Activated naive CD4-positive, alpha-beta T cell (primary cell): ENCODE measurements at places on chromosomes 7 and 10.

DNA sequence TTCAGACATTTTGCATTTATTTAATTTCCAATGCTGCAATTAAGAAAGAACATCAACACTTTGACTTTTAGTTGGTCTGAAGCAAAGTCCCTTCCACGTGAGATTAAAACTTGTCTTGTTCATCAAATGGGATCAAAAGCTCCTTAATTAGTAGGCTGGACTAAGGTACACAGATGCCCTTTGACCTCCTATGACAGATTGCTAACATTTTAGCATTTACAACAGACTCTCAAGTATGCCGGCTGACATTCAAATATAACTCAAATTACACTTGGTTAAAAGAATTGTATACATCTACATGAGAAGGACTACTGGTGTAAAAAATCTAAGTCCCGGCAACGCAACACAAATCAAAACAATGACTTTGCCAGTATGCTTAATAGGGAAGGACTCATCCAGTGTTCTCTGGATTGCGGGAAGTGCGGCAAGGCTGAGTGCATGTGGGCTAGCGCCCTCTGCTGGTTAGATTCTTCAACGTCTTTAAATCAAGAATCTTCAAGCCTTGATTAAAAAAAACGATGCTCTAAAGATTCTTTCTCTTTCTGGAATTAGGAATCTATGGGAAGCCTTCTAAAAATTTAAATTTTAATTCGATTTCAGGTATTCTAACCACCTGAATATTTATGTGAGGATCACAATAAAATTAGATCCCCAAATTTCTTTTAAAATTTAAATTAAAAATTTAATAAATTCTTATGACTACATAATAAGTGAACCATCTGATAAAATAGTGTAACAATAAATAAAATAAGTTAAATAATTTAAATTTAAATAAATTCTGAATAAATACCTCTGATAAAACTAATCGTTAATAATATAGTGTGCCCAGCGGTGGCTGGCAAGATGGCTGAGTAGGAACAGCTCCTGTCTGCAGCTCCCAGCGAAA is 444.7 kb downstream of the DGKB start:
- DNase-seq = no peak

- no peak for DNase-seq
Measured at GRCh38 chr10:95247881-95248583, 42.8 kb downstream of the PDLIM1 start.

DNA sequence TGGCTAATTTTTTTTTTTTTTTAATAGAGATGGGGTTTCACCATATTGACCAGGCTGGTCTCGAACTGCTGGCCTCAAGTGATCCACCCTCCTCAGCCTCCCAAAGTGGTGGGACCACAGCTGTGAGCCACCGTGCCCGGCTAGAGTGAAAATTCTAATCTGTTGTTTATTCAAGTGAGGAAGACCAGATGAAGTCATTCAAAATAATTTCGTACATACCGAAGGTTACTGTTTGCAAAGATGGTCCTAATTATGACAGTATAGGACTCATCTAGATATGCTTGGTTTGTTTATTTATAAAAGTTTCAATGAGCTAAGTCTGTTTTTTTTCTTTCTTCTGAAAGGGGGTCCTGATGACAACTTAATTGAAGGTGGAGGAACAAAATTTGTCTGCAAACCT is 376.8 kb downstream of the EXOC4 start:
- no peak for DNase-seq

DNA sequence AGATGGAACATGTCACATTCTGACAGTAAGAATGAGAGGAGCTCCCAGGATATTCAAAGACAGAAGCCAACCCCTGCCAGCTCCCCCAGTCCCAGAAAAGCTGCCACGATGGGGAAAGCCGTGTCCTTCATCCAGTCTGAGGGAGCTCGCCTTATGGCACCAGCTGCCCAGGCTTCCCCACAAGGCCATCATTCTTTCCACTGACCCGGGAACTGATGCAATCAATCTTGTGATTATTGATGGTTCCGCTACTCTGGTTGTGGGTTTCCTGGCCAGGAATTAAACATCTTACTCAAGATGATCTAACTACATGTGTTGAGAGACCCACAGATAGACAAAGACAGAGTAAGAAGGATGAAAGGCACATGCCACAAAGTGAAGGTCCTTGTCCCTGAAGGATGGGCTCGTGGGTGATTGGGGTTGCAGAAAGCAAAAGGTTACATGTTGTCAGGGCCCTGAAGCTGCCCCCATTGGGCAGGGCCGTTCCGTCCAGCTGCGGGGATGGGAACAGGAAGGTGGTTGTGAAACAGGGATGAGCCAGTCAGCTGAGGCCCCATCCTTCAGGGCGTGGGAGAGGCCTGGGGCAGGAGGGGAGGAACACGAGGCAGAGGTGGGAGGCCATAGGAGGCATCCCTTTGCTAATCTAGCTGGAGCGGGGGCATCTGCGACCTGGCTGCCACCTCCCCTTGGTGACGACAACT is 127.6 kb downstream of the OAT start:
- no peak for DNase-seq

GRCh38 chr7:46317256-46317655 is 396.2 kb upstream of the IGFBP3 start:
- no peak for DNase-seq

GRCh38 chr7:37145682-37146081 is 303.0 kb downstream of the ELMO1 start:
- no peak for DNase-seq
